Fibroblast of upper back skin (primary cell): ENCODE measurements at places on chromosomes 1 and 21.

DNA sequence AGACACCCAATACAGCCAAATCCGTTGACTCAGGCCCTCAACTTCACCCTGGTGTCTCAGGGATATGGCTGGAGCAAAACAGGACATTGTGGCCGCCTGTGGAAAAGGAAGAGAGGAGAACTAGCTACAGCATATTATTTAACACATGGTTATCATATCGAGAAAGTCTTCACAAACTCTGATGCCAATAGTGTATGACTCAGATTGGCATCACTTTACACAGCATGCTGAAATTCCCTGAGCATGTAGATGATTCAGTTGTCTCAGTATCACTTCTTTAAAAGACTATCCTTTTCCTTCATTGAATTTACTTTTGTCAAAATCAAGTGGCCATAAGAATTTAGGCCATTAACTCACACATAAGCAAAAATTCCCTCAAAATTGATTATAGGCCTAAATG, 20.1 kb downstream of the HSD3B2 start:
- no peak for DNase-seq

DNA sequence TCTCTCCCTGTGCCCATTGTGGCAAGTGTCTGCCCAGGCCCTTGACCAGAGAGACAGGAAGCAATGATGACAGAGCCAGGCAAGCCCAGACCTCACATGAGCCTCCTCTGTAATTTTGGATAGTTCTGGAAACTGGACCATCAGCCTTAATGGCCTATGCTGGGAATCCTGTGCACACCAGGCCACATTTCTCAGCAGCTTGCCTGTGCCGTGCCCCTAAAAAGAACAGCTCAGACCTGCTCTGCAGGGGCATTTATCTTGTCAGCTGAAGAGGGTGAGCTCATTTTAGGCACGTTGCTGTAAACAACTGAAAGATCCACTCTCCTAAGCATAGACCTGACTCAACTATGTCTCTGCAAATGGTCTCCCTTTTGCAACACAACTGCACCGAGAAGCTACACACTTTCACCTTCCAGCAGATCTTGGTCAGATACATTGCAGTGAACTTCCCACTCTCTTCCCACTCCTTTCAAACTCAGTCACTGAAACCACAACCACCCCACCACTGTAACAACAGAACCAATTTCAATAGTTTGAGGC, 53.5 kb upstream of the BACH1 start:
- no peak for DNase-seq

GRCh38 chr1:78520216-78520615, 29.4 kb downstream of the PTGFR start:
- DNase-seq: peak; percentile 21

DNA sequence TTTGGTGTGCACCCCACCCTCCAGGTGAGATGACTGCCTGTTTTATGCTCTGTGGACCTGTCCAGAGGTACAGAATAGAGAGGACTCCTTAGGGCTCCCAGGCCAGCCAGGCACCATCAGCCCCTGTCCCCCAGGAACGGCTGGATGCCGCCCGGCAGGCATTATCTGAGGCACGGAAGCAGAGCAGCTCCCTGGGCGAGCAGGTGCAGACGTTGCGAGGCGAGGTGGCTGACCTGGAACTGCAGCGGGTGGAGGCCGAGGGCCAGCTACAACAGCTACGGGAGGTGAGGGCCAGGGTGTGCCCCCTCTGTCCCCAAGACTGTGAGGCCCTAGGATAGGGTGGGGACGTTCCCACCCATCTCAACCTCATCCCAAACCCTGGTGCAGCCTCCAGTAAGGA, 10.8 kb downstream of the MFAP2 start:
- DNase-seq: no peak

- DNase-seq: no peak
Observed at GRCh38 chr1:204465546-204466415, 28.8 kb downstream of the PIK3C2B start.

GRCh38 chr1:161827786-161828185, 61.7 kb downstream of the ATF6 start:
- DNase-seq: peak; percentile 76
